ENCODE measurements at places on chromosomes 4 and X. TPM values are rescaled to one million over a fixed set of nuclear protein-coding genes. Genes with fewer than 3 reads are reported as not detected.

The AFM gene
- not detected for total RNA-seq

The ADGRG2 gene
- 2.4 TPM for total RNA-seq

The WDFY3 gene
- total RNA-seq, result 137 TPM

The TMEM31 gene
- total RNA-seq, result not detected

The ADH6 gene
- total RNA-seq, result not detected

GRCh38 chr4:21790438-21791029 lies 158.0 kb downstream of the KCNIP4 start:
- no peak for DNase-seq

DNA sequence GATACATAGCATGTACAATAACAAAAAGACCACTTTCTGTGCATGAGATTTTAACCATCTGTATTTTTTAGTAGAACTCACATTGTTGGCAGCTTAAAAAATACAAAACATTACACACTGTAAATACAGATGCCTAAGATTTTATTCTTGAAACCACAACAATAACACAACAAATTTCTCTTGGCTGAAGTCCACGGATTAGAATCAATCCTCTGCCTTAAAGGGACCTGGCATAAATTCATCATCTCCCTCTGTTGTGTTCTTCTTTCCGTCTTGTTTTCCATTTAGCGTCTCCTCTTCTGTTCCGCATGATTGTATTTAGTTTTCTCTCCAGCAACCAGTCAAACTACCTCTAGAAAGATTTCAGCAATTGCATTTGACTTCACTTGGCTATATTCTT lies 231.0 kb downstream of the SPOCK3 start:
- no peak for DNase-seq

- no peak for DNase-seq
Measured at GRCh38 chr4:52957220-52957686, 95.1 kb downstream of the RASL11B start.

DNA sequence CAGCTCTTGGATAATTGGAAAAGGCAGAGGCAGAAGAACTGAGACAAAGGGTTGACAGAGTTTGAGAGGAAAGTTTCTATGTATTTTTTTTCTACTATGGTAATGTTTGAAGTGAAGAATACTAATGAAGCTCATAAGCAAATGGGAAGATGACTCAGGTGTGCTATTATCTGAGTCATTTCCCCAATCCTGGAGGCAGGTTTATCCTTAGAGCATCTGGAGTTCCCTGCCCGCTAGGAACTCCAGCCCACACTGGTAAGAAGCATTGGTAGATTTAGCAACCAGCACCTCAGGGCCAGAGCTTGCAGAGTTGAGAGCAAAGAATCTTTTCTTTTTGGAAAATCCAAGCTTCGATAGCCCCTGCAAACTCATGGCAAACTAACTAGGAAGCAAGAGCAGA lies 55.2 kb downstream of the DOCK11 start:
- no peak for DNase-seq

- no peak for DNase-seq
Measured at GRCh38 chr4:120096508-120097297, 30.1 kb upstream of the MAD2L1 start.

GRCh38 chrX:4935401-4935800 lies 1222.0 kb upstream of the PRKX start:
- DNase-seq, result no peak

- peak; percentile 29 for DNase-seq
Measured at GRCh38 chrX:19912-20571, 261.1 kb upstream of the PLCXD1 start.

- DNase-seq, result no peak
Measured at GRCh38 chr4:183333202-183333601, 11.0 kb upstream of the CLDN24 start.

DNA sequence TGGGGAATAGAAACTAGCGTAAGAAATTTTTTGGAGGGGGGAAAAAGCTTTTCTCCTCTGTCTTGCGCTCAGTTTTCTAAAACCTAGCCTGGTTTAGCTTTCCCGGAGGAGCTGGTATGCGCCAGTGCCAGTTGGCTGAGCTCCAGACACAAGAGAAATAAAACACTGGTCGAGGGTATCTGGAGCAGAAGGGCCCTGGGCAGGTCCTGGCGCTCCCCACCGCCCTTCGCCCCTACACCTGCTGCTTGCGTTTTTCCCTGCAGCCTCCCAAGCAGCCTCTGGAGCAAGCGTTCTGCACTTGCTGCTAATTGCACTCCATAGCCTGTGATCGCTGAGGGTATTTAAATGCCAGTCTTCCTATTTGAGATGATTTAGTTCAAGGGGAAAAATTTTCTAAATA lies 816 bp downstream of the EREG start:
- peak; percentile 30 for DNase-seq

DNA sequence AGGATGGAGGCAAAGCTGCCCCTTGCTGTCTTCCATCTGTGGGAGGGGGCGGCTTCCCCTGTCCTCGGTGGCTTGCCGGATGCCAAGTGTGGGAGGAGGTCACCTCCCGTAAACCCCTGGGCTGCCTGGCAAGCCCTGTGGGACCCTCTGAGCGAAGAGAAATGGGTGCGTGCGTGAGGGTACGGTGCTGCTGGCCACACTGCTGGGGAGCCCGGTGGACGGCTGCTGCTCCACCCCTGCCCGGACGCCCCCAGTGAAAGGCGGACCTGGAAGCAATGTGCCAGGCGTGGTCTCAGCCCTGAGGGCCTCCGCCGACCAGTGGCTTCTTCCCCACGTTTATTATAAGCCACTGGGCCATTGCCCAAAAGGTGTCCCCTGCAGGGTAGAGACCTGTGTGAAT lies 4.6 kb upstream of the IDUA start:
- peak; percentile 45 for DNase-seq

GRCh38 chrX:47992095-47992380 lies 11.8 kb downstream of the ZNF182 start:
- DNase-seq, result no peak

- no peak for DNase-seq
Measured at GRCh38 chr4:147799986-147800555, 68.2 kb downstream of the ARHGAP10 start.

DNA sequence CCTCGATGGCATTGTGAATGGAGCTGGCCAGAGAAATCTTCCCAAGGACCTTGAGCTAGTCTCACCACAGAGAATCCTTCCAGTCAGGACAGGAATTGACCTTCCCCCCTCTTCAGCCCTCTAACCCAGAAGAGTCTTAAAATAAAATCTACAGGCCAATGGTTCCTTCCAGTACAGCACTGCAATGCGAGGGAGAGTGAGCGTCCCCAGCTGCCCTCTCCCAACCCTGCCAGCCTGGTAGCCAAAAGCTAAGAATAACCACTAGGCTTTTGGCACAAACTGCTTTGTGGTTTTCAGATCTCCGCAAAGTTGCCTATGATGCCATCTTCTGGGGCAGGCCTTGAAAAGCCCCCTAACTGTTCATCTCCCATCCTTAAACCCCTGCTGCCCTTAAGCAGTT lies 175.1 kb downstream of the AR start:
- DNase-seq, result no peak

DNA sequence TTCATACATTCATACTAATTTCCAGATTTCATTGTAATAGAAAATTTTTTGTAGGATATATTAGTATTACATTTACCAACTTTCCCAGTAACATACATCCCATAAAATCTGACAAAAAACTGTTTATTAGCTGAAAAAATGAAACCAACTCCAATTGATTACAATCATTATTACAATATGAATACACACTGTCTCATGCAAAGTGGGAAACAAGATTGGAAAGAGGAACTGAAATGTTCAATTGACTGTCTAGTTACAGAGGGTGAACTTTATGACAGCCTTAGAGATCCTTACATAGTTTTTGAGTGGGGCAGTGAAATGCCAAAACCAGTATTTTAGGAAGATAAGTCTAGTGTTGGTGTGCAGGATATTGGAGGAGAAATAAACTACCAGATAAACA lies 2.3 kb upstream of the AMBN start:
- no peak for DNase-seq

GRCh38 chr4:25792876-25793275 lies 69.9 kb downstream of the SEL1L3 start:
- DNase-seq, result no peak

DNA sequence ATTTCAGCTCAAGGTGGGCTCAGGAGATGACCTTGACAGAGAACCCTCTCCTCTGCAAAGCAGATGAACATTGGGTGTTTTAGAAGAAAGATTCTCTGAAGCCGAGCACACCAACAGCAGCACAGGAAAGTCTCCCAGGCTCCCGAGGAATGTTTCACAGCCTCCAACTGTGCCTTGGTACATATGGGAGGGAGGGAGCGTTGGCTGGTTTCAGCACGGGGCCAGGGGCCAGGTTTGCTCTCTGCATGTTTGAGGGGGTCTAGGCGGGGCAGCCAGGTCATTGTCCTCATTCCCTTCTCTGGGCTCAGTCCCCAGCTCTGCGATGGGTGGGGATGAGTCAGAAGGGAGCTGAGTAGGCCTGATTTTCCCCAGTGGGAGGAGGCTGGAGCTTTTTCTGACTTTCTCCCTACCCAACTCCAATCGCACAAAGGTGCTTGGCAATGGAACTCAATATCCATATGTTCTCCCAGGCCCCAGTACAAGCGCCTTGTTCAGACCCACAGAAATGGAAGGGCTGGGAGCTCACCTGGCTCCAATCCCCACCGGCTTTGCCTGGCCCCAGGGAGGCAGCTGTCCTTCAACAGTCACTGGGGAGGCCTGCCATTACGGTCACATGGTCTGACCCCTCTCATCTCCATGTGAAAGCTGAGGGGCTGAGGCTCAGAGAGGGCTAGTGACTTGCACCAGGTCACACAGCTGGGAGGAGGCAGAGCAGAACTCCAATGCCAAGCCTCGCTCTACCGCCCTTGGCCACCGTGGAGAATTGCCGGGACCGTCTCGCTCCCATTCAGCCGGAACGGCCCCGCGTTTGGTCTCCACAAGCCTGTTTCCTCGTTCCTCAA lies 108.4 kb upstream of the AFAP1 start:
- DNase-seq, result no peak

DNA sequence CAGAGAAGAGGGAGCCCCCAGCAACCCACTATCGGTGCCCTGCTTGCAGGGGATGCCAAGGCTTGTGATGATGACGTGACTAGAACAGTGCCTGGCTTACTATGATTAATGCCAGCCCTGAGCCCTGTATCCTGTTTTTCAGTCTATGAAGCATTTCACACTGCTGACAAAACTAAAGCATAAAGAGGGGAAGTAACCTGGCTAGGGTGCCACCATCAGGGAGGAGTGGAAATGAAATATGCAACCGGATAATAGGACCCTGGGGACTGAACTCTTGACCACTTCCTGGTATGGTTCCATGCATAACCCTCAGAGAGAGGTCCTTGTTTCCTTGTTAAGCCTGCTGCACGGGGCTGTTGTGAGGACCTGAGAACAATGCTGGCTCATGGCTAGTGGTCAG lies 50.3 kb downstream of the MED28 start:
- no peak for DNase-seq

GRCh38 chr4:133997436-133997835 lies 204.2 kb downstream of the PABPC4L start:
- DNase-seq, result no peak

DNA sequence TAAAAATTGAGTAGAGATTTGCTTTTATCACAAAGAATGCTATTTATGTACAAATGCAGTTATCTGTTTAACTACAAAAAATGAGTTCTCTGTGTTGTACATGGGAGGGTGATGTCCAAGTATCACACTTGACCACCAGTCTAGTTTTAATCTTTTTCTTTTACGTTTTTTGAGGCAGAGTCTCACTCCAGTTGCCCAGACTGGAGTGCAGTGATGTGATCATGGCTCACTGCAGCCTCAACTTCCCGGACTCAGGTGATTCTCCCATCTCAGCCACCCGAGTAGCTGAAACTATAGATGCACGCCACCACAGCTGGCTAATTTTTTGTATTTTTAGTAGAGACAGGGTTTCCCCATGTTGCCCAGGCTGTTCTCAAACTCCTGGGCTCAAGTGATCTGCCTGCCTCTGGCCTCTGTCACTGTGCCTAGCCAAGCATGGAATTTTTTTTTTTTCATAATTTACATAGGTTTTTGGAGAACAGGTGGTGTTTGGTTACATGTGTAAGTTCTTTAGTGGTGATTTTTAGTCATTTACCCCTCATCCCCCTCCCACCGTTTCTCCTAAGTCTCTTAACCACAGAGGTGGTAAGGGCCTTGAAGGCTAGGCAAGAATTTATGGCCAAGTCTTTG lies 47.9 kb upstream of the RPA4 start:
- no peak for DNase-seq

DNA sequence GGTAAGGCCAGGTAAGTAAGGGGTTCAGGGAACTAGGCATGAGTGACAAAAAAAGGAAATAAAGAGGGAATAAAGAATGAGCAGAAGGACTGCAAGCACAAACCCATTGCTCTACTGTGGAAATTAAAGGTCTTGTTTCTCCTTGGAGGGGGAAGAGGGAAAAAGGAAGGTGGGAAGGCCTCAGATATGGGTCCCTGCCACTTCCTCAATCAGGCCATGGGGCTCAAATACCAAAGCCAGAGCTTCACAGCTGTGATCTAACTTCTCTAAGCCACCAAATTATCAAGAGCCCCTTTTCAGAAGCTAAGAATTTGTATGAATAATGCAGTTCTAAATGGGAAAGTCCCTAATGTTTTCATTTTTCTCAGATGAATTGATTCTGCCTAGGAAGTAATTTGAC lies 4.7 kb downstream of the USP51 start:
- no peak for DNase-seq

GRCh38 chr4:79050541-79050880 lies 111.3 kb upstream of the PAQR3 start:
- peak; percentile 27 for DNase-seq

GRCh38 chrX:137427426-137427778 lies 138.5 kb upstream of the ZIC3 start:
- DNase-seq, result no peak

GRCh38 chr4:147160908-147161513 lies 215.3 kb upstream of the TTC29 start:
- no peak for DNase-seq

DNA sequence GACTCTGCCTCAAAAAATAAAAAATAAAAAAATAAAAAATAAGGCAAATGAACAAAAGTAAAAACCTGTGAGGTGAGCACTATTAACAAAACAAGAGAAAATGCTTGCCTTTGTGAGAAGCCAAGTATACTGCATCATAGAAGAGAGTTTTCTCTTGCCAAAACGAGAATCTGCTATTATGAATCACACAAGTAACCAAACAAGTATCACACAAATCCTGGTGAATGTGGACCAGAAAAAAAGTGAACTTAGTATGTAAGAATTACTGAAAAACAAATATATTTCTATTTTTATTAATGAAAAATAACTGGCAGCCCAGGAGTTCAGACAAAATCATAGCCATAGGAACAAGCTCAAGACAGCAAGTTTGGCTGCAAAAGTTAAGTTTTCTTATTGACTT lies 193.5 kb downstream of the PDGFC start:
- DNase-seq, result no peak

DNA sequence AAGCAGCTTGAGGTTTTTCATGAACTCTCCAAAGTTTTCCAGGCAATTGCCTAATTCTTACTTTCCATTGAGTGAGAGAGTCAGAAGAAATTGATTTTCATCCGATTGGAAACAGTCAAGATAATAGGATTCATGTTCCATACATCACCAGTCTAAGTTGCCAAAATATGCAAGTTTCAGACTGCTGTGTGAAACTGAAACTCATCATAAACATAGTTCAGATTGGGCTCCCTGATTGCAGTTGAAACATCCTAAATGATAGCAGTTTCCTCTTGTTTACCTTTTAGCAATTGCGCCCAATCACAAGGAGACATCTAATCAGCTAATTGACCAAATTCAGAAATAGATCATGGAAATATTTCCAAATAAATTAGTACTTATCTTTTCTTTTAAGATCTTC lies 56.8 kb downstream of the SPANXN4 start:
- DNase-seq, result no peak
